ENCODE measurements at places on chromosomes 16 and 17. TPM values are rescaled to one million over a fixed set of nuclear protein-coding genes. Genes with fewer than 3 reads are reported as not detected.

- H3K27ac ChIP-seq, result no peak overlapping the region
- no peaks in the 10 kb centered on the region for H3K27me3 ChIP-seq
- no peak for DNase-seq
- H3K36me3 ChIP-seq, result no peaks in the 10 kb centered on the region
- H3K4me1 ChIP-seq, result no peaks in the 10 kb centered on the region
Measured at GRCh38 chr17:63277629-63278028, 168.5 kb downstream of the CYB561 start.

DNA sequence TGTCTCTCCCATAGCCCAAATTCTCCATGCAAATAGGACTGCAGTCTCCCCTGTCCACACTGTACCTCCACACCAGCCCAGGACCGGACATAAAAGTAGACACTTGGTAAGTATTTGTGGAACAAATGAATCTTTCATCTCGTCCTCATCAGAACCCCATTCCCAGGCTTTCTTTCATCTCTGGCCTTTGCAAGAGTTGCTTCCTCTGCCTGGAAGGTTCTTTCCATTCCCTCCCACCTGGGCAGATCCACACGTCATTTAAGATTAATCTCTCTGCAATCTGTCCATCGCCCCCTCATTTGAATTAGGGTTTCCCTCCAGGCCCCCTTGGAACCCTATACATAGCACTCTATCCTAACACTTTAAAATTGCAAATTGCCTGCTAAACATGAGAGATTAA, 3.9 kb upstream of the NXPH3 start:
- H3K27me3 ChIP-seq, result no peaks in the 10 kb centered on the region
- H3K27ac ChIP-seq, result no peak overlapping the region
- H3K4me3 ChIP-seq, result no peak overlapping the region
- no peak for DNase-seq
- H3K36me3 ChIP-seq, result no peaks in the 10 kb centered on the region
- H3K4me1 ChIP-seq, result peaks cover 11% of the 10 kb centered on the region

DNA sequence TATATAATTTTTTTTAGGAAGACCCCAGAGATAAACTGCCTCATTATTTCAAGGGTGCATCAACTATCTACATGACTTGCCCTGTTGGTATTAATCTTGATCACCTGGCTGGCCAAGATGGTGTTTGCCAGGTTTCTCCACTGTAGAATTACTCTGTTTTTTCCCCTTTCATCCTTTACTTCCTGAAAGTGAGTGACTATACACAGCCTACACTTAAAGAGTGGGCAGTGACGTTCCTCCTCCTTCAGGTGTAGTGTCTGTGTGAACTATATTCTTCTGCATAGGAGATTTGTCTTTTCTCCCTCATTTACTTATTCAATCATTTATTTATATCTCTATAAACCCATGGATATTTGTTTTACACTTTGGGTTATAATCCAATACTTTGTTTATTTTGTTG, 246.7 kb downstream of the IRF8 start:
- no peak overlapping the region for H3K4me3 ChIP-seq
- no peaks in the 10 kb centered on the region for H3K4me1 ChIP-seq
- H3K27ac ChIP-seq, result no peak overlapping the region
- no peak for DNase-seq
- H3K27me3 ChIP-seq, result no peaks in the 10 kb centered on the region
- no peaks in the 10 kb centered on the region for H3K36me3 ChIP-seq

DNA sequence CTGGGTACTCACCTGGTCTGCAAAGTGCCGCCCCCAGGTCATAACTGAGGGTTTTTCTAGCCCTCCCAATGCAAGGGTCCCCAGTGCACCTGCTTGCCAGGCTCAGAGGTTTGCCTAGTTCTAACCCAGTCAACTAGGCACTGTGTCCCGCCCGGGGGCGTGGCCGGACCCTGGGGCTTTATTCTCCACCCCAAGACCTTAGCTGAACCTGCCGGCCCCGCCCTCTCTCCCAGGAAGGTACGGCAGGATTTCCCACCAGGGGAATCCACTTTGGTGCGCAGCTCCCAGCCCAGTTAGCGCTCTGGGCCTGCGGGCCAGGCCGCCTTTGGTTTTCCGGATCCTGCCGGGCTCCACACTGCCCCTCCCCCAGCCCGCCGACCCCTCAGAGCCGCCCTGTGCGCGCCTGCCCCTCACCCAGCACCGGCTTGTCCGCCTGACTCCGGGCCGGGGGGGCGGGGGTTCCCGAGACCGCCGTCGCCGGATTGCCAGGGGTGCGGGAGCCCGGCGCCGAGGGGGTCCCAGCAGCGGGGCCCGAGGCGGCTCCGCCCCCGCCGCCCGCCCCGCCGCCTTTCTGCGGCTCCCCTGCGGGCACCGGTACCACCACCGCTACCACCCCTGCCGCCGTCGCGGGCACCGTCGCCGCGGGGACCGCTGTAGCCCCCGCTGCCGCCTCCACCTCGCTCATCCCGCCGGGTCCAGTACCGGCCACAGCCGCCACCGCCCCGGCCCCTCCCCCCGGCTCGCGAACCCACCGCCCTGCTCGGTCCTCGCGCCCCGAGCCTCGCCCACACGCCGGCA, 424 bp downstream of the YBX2 start:
- peaks cover 40% of the 10 kb centered on the region for H3K4me1 ChIP-seq
- DNase-seq, result no peak
- H3K4me3 ChIP-seq, result peak overlapping the region; percentile 58
- H3K27ac ChIP-seq, result peak overlapping the region; percentile 91

The SEZ6L2 gene
- total RNA-seq, result 0.34 TPM

All from psoas muscle (tissue), 8 donors.